ENCODE measurements at places on chromosomes 1 and 21.

DNA sequence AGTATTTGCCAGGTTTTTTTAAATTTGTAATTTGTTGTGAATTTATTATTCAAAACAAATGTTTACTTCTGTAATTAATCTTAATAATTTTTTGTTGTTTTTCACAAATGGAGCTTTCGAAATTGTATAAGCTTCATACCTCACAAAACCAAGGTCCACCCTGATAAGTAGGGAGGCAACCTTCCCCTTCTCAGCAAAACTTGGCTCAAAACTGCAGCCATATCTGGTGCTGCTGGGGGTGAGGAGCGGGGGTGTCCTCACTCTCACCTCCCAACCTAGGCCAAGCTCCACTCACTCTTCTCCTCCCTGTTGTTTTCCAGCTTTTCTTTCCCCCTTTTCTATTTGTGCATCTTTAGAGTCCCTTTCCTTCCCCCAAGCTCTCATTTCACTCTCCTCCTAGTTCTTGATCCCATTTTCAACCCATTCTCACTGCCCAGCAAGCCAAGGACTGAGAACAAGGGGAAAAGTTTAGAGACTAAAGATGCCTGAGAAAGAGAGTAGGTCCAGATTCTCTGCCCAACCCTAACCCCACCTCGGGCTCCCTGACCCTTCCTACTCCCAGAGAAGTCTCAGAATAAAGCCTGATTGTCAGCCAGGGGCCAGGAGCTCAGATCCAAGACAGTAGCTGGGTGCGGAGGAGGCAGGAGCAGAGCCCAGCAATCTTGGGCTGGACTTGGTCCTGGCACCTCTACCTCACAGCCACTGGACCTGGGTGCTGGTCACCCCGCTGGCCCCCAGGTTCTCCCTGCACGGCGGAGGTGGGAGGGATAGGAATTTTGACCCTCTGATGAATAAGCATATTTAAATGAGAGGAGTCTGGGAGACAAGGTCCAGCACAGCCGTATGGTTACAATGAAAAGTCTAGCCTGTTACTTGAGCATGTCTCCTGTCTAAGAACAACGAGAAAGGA is 8.3 kb upstream of the CFAP45 start:
- no peak for DNase-seq

DNA sequence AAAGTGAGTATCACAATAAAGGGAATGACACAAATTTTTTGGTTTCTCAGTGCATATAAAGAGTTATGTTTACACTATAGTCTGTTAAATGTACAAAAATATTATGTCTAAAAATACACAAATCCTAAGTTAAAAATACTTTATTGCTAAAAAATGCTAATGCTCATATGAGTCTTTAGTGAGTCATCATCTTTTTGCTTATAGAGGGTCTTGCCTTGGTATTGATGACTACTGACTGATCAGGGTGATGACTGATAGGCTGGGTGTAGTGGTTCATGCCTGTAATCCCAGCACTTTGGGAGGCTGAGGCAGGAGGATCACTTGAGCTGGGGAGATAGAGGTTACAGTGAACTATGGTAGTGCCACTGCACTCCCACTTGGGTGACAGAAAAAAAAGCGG is 12.9 kb upstream of the NUF2 start:
- no peak for DNase-seq

DNA sequence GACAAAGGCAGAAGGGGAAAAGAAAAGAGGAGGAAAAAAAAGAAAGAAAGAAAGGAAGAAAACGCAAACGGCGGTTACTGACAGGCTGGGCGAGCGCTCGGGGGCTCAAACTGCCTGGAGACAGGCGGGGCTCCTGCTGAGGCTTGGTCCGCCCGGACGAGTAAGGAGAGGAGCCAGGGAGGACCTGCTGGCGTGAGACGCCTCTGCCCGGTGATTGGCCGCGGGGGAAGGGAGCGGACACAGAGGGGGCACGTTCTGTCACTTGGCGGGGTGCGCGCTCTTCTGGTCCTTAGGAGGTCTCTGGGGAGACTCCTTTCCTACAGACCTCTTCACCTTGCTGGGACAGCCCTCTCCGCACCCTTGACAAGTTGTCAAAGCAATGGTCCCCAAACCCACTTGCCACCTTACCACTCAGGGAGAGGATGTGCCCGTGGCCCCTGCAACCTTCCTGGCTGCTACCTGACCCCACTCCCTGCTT is 791 bp upstream of the PIK3R3 start:
- DNase-seq = no peak

DNA sequence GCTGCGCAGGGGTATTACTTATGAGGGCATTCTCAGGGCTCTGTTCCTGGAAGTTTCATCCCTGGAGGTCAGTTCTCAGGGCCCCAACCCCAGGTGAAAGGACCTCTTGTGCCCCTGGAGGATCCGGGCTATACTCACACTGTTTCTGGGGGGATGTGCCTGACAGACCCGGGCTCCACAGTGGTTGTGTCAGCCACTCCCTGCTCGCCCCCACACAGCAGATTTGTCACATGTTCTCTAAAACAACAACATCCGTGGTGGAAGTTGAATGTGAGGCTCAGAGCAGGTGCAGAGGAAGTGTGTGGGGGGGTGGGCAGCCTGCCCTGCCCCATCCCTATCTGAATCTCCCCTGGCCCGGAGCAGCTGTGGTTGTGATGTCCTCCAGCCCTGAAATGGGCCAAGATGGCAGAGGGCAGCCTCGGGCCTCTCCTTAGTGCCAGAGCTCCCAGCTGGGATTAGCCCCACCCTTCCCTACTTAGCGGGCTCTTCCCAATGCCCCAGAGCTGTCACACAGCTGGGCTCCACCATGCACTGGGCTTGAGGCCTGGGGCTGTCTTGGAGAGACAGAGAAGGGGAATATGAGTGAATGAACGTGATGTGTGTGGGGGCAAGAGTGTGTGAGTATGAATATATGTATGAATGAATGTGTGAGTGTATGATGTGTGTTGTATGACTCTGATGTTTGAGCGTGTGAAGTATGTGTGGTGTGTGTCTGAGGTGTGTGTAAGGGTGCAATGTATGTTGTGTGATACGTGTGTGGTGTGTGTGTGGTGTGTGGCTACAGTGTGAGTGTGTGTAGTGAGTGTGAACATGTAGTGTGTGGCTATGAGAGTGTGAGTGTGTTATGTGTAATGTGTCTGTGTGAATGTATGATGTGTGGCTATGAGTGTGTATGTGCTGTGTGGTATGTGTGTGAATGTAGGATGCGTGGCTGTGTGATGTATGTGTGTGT is 1.5 kb upstream of the FCMR start:
- DNase-seq = no peak

- no peak for DNase-seq
These were observed 9.9 kb downstream of the CD58 start for GRCh38 chr1:116560704-116561490.

DNA sequence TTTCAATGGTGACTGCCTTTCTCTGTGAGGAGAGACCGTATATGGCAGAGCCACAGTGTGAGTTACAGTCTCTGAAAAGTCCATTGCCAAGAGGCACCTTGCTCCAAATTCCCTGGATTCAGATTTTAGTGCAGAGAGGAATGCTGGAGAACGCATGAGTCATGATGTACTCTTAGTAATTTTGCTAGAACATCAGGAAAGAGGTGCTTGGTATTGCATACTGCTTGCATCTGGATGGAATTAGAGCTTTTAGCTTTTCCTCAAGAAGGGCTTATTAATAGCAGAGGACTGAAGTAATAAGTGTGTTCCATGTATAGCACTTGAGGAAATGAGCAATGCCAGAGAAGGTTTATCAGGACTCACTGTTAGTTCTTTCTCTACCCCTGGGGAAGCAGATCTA is 40.5 kb upstream of the AKT3 start:
- no peak for DNase-seq

DNA sequence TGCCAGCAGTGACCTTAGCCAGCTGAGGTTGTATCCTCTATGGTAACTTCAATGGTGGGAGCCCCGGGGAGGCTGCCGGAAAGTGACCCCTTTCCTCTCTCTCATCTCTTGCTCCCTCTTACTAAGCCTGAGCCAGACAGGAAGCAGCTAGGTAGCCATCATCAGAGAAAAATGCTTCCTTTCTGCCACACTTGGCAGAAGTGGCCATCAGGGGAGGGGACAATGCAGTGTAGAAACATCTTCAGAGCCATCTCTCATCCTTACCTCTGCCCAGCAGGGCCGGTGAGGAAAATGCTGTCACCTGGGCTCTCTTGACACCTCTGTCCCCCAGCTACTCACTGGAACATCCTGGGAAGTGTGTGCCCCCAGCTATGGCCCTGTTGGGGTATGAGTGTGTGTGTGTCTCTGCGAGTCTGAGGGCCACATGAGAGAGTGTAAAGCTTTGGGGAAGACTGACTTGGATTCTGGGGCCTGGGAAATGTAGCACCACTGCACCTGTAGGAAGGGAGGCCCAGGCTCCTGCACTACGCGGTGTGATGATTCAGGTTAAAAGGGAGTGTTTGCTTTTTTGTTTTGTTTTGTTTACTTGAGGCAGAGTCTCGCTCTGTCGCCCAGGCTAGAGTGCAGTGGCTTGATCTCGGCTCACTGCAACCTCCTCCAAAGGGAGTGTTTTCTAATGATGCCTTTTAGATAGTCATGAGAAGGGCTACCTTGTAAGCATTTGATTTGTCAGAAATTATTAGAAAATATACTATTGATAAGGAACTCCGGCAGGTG is 48.7 kb upstream of the CNTN2 start:
- DNase-seq = no peak

GRCh38 chr1:65890201-65890843 is 97.6 kb downstream of the PDE4B start:
- no peak for DNase-seq

DNA sequence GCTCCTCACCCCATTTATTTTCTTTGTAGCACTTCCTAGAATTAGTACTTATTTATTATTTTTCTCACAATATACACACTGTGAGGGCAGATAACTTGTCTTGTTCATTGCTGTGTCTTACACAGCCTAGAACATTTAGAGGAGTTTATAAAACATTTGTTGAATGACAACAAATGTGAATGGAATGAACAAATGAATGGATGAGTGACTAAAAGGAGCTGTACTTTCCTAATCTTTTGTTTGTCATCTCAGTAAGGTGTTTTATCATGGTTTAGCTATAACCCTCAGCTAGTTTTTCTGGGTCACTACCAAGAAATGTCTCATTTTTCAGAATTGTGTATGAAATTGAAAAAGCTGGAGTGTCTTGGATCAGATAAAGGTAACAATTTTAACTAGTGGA is 239.3 kb upstream of the KCNK2 start:
- no peak for DNase-seq

DNA sequence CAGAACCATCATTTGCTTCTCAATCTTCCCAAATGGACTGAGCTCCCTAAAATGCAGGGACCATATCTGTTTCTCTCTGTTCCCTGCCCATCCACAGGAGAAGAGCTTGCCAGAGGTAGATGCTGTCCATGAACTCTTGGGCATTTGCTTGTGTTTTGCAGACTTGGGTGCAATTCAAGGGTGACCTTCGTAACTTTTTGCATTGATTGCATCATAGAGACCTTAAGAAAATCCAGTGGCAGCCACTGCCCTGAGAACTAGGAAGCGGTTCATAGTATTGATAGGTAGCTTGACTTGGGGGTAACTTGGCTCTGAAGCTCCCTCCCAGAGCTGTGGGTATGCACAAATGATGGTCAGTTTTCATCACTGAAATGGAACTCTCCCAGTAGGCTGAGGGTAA is 34.3 kb upstream of the EDEM3 start:
- no peak for DNase-seq

DNA sequence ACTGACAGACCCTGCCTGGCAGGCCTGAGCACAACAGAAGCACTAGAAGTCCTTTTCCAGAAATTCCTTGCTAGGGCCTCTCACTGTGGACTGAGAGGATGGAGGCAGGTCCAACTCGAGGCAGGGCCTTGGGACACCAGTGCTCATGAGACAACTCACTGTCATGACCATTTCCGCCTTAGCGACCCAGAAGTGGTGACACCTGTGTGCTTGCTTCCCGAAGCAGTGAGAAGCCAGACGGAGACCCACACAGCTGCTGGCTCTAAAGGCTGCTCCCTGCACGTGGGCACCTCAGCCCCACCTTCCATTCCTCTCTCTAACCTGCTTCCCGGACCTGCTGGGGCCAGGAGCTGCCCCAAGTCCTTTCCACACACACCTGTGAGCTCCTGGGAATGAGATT is 33.0 kb downstream of the KCNC4 start:
- DNase-seq = no peak

DNA sequence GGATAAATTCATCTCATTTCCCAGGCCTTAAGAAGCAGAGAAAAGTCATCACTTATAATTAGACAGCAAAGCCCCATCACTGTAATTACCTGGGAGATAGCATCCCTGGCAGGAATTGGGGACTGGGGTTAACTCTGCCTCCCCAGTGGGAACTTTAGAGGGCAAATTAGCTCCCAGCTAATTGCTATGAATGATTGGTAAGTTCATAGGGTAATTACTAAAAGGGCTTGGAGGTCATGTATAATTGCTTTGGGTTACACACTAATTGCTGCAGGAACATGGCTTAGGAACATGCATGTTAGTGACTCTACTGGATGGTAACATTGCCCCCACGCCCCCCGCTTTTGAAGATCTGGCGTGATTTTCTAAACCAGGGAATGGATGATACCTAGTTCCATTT is 64.8 kb downstream of the UBE2T start:
- DNase-seq = no peak

GRCh38 chr1:214004014-214004413 is 16.2 kb downstream of the PROX1 start:
- DNase-seq = no peak

DNA sequence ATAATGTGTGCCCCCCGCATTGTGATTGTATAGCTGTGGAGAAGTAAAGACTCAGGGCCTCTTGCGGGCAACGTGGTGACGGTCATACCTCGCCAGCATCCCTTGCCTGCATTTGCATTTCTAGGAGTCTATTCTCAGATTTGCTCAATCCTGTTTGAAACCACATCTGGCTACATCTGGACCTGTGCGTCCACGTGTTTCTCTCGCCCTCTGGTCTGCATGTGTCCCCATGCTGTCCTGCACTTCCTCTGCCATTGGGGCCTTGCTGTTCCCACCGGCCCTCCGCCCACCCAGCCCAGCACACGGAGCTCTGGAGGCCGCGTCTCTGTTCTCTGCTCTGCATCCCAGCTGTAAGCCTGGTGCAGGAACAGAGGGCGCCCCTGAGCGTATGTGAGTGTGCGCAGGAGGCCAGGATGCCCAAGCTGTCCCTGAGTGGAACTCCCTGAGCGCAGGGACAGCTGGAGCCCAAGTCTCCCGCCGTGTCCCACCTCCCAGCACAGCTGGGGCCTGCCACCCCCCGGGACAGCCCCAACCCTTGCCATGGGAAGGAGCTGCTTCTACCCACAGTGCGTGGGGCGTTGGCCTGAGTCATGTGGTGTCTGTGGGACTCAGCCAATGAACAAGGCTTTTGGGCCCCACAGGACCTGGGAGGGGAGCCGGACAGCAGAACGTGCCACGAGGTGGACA is 1.6 kb downstream of the KRTAP10-2 start:
- no peak for DNase-seq

GRCh38 chr1:59354709-59355337 is 57.9 kb downstream of the FGGY start:
- no peak for DNase-seq

DNA sequence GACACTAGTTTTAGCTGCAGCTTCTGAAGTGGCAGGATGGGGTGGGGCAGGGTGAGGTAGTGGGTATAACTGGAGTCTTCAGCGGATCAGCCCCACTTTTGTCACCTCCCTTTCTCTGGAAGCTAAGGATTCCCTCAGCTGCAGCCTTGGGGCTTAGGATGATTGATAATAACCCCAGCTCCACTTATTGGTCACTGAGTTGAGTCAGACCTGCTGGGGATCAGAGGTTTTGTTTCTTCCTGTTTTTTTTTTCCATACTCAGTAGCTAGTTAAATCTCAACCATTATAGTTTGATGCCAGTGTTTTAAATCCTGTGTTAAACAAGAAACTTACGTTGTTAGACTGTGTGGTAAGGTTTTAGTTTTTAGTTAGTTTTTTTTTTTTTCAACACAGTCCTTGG is 57.2 kb downstream of the LAMC1 start:
- no peak for DNase-seq

All from left renal cortex interstitium (tissue), 4 donors.